ENCODE measurements at places on chromosomes 4 and X. TPM values are rescaled to one million over a fixed set of nuclear protein-coding genes. Genes with fewer than 3 reads are reported as not detected.

Gene PLAC1
- total RNA-seq = not detected

Gene CT47B1
- not detected for total RNA-seq

Gene NSG1
- 0.25 TPM for total RNA-seq

Gene PDCL2
- total RNA-seq = not detected

Gene F8
- 5.6 TPM for total RNA-seq

Gene P2RY10
- total RNA-seq = 47.2 TPM

Gene H2BW1
- total RNA-seq = not detected

Gene ARX
- total RNA-seq = not detected

GRCh38 chr4:56475917-56476316 lies 8.5 kb downstream of the SRP72 start:
- DNase-seq = no peak

DNA sequence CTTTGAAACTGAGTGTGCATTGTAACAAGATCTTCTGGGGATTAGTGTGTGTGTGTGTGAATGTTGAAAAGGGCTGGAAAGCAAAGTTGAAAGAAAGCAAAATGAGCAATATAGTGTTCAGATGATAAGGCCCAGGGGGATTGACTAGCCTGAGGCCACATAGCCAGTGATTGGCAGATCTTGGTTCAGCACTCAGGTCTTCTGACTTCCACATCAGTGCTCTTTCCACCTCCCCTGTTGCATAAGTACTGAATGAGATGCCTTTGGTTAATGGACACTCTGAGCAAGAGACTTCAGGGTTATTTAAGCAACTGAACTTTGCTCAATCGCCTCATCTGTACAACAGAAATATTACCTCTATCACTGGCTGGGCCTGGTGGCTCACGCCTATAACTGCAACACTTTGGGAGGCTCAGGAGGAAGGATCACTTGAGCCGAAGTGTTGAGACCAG lies 120.4 kb downstream of the TMEM164 start:
- DNase-seq = no peak

- DNase-seq = no peak
Measured at GRCh38 chr4:57154191-57154590, 44.0 kb upstream of the IGFBP7 start.

DNA sequence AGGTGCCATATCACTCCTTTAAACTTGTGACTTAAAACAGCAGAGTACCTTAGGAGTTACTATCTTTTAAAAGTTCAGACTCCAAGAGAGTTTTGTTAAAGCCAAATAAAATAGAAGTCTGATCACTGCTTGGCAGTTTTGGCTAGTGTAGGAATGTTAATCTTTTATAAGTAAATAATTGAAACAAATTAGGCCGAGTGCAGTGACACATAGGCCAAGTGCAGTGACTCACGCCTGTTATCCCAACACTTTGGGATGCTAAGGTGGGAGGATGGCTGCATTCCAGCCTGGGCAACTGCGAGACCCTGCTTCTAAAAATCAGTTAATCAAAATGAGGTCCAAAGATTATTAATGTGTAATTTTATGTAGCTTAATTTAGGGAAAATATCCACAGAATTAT lies 37.2 kb downstream of the WDR44 start:
- DNase-seq = no peak

GRCh38 chr4:135184715-135185114 lies 983.1 kb upstream of the PABPC4L start:
- DNase-seq = no peak

DNA sequence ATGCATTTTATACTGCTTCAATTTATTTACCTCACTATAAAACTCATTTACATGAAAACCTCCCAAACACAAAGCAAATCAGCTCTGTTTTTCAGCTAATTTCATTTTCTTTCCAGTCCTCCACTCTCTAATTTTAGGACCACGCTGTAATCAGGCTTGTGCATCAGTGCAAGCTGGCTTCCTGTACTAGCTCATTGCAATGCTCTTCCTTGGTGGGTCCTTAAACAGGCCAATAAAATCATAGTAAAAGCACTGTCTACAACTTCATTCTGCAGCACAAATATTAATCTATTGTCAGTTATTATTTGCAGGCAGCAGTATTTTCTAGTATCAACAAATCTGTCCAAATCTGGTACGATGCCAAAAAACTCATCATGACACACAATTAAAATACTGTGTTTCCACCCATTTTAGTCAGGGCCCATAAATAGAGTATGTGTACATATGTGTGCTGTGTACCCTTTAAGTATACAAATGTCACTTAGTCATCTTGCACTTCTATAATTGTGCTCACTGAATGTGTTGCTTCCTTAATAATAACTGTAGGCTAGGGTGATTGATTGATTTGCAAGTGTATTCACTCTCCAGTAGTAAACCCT lies 178.2 kb upstream of the HCCS start:
- DNase-seq = no peak

GRCh38 chr4:46506876-46507275 lies 116.9 kb upstream of the GABRA2 start:
- no peak for DNase-seq

- DNase-seq = peak; percentile 57
Measured at GRCh38 chr4:56909086-56909894, 1.6 kb downstream of the REST start.

DNA sequence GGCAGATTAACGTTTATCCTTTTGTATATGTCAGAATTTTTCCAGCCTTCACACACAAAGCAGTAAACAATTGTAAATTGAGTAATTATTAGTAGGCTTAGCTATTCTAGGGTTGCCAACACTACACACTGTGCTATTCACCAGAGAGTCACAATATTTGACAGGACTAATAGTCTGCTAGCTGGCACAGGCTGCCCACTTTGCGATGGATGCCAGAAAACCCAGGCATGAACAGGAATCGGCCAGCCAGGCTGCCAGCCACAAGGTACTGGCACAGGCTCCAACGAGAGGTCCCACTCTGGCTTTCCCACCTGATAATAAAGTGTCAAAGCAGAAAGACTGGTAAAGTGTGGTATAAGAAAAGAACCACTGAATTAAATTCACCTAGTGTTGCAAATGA lies 94.8 kb downstream of the TET2 start:
- no peak for DNase-seq

DNA sequence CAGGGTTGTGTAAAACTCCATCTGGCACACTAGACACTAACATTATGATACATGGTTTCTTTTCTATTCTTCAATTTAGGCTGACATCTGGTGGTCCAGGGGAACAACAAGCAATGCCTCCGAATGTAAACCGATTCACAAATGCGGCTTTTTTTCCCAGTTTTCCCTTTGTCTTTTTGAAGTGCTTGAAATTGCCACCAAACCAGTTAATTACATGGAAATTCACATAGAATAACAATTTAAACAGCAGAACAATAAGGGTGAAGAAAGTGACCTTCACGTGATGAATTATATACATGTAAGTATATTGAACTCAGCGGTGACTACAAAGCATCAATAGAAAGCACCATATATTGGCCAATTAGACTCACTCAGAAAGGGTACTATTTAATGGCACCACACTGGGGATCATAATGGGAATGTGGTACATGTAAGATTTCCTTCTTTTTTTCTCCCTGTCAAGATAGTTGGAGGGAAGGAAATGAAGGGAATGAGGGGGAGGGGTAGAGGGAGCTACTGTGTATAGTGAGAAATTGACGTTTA lies 103.9 kb downstream of the MMRN1 start:
- no peak for DNase-seq

- DNase-seq = no peak
Measured at GRCh38 chr4:171378323-171378722, 434.9 kb upstream of the GALNTL6 start.

DNA sequence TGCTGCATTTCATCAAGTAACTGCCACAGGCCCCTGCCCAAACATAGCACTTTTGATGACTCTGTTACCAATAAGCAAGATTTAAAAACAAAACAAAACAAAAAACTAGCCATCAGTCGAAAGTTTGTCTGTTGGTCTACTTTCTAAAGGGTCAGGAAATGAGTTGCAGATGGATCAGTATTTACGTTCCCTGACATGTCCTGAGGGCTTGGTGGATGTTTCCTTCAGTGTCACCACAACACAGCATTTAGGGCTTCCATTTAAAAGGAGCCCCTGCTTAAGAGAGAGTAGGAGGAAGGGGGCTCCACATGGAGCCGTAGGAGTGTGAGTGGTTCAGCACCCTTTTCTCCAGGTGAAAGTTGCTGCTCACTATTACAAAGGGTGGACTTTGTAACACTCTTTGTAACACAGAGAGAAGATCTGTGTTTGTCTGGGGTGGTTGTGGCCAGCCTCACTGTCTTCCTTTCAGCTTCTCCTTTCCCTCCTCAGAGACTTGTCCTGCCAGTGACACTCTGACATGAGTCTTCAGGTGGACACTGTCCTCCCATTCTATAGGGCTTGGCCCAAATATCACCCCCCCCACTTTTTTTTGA lies 167.5 kb upstream of the PDE5A start:
- DNase-seq = no peak

- DNase-seq = no peak
Measured at GRCh38 chrX:17605676-17606075, 131.6 kb upstream of the SCML1 start.

DNA sequence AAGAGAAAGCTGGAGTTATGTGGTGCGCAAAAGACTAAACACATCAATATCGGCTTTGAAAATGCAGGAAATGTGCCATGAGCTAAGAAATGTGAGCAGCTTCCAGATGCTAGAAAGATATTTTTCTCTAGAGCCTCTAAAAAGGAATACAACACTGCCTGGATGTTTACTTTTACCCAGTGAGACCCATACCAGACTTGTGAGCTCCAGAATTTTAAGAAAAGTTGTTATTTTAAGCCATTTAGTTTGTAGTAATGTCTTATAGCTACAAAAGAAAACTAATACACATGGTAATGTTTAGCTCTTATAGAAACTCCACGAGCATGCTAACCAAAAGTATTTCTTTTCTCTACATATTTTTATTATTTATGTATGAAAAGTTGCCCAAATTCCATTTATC lies 1389.4 kb downstream of the C4orf33 start:
- DNase-seq = no peak

- no peak for DNase-seq
Measured at GRCh38 chrX:145817331-145818185, at the start of gene SLITRK2. Gene SLITRK2, plus strand, starts transcription at chrX:145817829. Its CDS starts 4,597 bp downstream, at chrX:145822426.

DNA sequence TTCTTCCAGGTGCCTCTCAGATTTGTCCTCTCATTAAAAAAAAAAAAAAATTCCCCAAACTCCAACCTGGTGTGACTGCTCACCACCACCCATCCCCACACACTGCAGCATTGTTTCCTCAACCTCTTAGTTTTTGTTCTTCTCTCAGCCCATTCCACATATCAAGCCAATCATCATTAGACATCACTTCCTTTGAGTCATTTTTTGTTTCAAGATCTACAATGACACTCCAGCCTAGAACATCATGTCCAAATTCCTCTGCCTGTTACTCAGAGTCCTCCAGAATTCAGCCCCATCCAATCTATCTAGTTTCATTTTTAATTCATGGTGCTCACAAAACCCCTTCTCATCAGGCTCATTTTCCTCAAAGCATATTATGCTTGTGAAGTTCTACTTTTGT lies 262.5 kb upstream of the TEX13A start:
- DNase-seq = no peak

DNA sequence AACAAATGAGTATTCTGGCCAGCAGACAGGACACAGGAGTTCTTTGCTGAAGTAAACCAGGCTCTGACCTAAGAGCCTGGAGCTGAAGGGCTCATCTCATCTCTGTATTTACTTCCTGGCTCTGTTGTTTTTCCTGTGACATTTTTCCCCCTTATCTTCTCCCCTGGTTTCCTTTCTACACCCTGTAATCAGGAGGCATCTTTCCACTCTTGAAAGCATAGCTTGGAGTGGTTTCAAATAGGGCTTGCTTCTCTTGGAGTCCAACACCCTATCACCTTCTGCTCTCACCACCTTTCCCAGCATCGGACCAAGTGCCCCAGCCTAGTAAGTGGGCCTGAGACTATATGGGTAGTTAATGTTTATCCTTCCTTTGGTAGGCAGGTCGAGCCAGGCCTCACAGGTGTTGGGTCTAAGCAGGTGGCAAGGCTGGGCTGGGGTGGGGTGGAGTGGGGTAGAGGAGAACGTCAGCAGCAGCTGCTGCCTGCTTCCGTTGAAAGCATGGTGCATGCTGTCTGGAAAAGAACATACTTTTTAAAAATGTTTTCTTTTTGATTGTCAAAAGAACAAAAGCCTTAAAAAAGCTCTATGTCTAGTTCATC lies 1.2 kb downstream of the DRP2 start:
- DNase-seq = no peak

DNA sequence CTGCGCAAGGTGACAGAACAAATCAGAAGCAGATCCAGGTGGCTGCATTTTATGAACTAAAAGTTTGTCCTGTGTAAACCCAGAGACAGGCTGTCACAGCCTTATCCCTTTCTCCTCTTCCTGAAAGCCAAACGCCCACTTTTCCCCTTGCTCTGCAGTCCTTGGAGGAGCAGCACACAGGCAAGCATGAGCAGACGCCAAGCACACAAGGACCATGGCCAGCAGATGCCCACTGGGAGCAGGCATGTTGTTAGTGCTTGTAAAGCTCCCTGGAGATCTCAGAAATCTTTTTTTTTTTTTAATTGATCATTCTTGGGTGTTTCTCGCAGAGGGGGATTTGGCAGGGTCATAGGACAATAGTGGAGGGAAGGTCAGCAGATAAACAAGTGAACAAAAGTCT lies 11.5 kb upstream of the HOPX start:
- no peak for DNase-seq

GRCh38 chr4:44583393-44583792 lies 68.0 kb downstream of the YIPF7 start:
- no peak for DNase-seq

DNA sequence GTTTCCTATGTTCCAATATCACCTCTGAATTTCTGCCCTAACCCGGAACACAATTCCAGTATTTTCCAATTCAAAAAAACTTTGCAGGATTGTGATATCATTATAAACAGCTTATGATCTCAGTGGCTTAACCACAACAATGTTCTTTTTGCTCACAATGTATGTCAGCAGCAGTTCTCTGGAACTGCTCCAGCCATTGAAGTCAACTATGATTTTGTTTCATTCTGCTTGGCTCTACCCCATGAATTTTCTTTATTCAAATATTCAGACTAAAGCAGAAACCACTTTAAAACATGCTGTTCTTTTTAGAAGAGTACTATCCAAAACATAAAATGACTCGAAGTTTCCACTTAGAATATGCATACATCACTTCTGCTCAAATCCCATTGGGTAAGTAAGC lies 1611.1 kb downstream of the ARAP2 start:
- DNase-seq = no peak

DNA sequence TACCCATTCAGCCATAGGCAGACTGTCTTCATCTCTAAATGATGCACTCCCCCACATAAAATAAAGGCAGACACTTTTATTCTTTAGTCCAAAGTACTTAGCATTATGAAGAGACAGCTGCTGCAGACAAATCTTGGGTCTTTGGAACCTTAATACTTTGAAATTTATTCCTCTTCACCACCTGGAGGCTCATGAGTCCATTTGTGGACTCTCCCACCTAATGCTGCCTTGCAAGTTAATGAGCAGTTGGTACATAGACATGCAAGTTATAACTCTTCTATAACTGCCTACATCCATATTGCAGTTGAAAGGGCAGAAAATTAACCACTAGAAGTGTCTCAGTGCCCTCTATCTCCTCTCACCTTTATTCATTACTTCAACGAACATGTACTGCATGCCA lies 118.6 kb upstream of the CPEB2 start:
- DNase-seq = no peak

All from activated naive CD4-positive, alpha-beta T cell treated with anti-CD3 and anti-CD28 coated beads, Interleukin-2, amount 50 U/mL, for 72 hours (primary cell).